ENCODE measurements at places on chromosomes 3 and 15. TPM values are rescaled to one million over a fixed set of nuclear protein-coding genes. Genes with fewer than 3 reads are reported as not detected.

FBN1 gene
- polyA plus RNA-seq = not detected

GOLGA6L9 gene
- polyA plus RNA-seq = not detected

KY gene
- 0.03 TPM for polyA plus RNA-seq

ROPN1 gene
- polyA plus RNA-seq = not detected

LRRIQ4 gene
- not detected for polyA plus RNA-seq

DNA sequence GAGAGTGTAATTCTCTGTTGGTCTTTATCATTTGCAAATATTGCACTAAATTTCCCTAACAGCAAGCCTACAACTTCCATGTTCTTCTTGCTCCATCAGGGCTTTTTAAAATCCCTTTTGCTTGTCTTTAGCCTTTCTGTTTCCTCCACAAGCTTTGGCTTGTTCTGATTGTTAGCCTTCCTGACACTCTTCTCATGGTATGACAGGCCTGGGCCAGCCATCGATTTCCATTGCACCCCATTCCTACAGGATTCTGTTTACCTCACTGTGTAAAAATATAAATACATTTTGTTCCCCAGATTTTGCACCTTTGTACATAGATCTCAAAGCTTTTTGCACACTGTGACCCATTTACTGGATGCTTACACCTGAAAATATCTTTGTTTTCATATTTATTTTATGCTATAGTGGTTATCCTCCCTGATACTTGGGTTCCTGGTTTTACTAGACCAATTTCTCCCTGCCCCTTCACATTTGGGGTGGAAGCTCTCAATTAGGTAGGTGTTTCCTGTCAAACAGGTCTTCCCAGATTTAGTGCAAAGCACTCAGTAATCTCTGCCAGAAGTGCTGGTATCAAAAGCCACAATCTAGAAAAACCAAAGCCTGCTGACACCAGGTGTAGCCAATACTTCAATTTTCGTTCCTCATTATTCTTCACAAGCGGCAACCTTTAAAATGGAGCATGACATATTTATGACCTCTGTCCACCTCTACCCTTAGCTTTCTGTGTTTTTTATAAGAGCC lies 57.9 kb upstream of the PPP2R3A start:
- H3K4me1 ChIP-seq = no peaks in the 10 kb centered on the region
- no peak overlapping the region for H3K4me3 ChIP-seq
- no peaks in the 10 kb centered on the region for H3K36me3 ChIP-seq
- DNase-seq = no peak
- no peaks in the 10 kb centered on the region for H3K27me3 ChIP-seq
- H3K27ac ChIP-seq = no peak overlapping the region

DNA sequence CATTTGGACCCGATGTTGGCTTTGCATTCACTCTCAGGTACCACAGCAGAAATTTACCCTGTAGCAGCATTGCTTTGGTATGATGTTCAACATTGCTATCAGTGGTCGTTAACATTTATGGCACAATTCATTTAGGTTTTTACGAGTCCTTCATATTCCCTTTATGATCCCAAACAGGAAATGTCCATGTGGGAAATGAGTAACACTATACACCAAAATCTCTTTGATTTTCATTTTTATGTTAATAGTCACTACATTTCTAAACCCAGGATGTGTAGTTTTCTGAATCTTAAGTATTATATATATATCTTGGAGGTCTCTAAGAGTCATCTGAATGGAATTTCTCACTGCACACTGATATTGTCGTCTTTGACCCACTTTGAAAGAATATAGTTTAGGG lies 78.5 kb upstream of the RBMS3 start:
- H3K27ac ChIP-seq = no peak overlapping the region
- no peak for DNase-seq
- H3K36me3 ChIP-seq = no peaks in the 10 kb centered on the region
- H3K4me3 ChIP-seq = no peak overlapping the region
- no peaks in the 10 kb centered on the region for H3K4me1 ChIP-seq

DNA sequence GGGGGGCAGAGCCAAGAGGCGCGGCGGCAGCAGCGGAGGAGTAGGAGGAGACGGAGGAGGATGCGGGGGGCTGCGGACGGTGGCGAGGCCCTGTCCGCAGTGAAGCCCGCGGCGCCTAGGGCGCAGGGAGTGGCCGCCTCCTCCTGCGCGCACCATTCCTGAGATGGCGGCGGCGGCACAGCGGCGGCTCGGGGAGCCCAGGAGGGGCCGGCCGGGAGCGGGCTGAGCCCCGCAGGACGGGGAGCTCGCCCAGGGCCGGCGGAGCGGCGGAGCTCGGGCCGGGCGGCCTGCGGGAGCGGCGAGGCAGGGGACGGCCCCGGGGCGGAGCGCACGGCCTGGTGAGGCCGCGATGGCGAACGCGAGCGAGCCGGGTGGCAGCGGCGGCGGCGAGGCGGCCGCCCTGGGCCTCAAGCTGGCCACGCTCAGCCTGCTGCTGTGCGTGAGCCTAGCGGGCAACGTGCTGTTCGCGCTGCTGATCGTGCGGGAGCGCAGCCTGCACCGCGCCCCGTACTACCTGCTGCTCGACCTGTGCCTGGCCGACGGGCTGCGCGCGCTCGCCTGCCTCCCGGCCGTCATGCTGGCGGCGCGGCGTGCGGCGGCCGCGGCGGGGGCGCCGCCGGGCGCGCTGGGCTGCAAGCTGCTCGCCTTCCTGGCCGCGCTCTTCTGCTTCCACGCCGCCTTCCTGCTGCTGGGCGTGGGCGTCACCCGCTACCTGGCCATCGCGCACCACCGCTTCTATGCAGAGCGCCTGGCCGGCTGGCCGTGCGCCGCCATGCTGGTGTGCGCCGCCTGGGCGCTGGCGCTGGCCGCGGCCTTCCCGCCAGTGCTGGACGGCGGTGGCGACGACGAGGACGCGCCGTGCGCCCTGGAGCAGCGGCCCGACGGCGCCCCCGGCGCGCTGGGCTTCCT lies at the start of gene GPR27:
TSS of gene GPR27 (plus strand) at position 155 of the 909 bp plus-strand sequence. CDS start at position 350, 195 bp downstream.
- H3K27ac ChIP-seq = no peak within 1 kb of the TSS
- peak within 1 kb of the TSS; percentile 90 for H3K4me3 ChIP-seq
- peak; percentile 10 for DNase-seq
- H3K36me3 ChIP-seq = no peaks in the 10 kb centered on the region

All from CD14-positive monocyte (primary cell).